ENCODE measurements at places on chromosomes 13 and 19. TPM values are rescaled to one million over a fixed set of nuclear protein-coding genes. Genes with fewer than 3 reads are reported as not detected.

Gene EXOC3L2
- total RNA-seq, result 0.95 TPM

Gene VSTM2B
- not detected for total RNA-seq

Gene KLK7
- total RNA-seq, result 128 TPM

Gene STK11
- total RNA-seq, result 68.5 TPM

Gene ZNF549
- total RNA-seq, result 1.3 TPM

Gene PALM
- 2.6 TPM for total RNA-seq

Gene CLEC17A
- not detected for total RNA-seq

Gene ARID3A
- total RNA-seq, result 4.5 TPM

Gene CCDC70
- total RNA-seq, result not detected

DNA sequence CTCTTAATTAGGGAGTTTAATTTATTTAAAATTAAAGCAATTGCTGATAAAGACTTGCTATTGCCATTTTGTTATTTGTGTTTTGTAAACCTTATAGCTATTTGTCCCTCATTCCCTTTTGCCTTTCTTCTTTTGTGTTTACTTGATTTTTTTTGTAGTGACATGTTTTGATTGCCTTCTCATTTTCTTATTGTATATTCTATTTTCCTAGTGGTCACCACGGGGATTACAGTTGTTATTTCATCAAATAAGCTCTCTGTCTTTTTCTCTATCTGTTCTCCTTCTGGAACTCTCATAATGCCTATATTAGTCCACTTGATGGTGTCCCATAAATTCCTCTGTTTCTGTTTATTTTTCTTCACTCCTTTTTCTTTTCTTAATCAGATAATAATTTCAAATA, 64.4 kb upstream of the FRY start:
- no peak for DNase-seq

DNA sequence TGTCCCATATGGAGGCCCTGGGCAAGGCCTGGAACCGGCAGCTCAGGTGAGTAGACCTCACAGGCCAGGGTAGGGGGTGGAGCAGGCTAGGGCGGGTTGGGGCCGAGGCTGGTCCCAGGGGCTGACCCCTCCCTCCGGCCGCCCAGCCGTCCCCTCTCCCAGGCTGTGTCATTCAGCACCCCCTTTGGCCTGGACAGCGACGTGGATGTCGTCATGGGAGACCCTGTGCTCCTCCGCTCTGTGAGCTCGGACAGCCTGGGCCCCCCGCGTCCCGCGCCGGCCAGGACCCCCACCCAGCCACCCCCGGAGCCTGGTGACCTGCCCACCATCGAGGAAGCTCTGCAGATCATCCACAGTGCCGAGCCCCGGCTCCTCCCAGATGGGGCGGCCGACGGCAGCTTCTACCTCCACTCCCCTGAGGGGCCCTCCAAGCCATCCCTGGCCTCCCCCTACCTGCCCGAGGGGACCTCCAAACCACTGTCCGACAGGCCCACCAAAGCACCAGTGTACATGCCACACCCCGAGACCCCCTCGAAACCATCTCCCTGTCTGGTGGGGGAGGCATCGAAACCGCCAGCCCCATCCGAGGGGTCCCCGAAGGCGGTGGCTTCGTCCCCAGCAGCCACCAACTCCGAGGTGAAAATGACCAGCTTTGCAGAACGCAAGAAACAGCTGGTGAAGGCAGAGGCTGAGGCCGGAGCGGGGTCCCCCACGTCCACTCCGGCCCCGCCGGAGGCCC, 16.0 kb downstream of the CAMSAP3 start:
- no peak for DNase-seq

- no peak for DNase-seq
Observed at GRCh38 chr13:76724421-76724820, 161.8 kb downstream of the KCTD12 start.

DNA sequence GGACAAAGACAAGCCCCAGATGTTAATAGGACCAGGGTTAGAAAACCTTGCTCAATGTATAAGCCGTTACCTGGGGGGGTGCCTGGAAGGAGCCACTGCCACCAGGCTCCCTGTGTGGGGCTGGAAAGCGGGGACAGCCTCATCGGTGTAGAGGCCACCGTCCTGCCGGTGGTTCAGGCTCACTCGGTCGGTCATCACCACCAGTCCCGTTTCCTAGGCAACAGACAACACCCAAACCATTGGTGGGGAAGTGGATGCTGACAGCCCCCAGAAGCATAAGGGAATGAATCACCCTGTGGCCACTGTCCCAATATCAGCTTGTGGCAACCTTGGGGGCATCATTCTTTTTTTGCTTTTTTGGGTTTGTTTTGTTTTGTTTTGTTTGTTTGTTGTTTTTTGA, 55.8 kb downstream of the CPAMD8 start:
- DNase-seq, result no peak

DNA sequence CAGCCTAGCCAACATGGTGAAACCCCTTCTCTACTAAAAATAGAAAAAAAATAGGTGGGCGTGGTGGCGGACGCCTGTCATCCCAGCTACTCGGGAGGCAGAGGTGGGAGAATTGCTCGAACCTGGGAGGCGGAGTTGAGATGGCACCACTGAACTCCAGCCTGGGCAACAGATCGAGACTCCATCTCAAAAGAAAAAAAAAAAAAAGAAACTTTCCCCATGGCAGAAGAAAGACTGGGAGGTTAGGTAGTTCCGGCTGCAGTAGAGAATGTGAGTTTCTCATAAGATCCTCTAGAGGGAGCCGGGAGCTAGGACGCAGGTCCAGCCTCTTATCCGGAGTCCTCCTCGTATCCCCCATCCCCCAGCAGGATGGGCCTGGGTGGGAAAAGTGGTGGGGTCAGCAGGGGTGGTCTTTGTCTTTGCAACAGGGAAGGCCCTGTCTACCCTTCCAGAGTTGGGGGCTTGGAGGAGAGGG, 13.2 kb upstream of the CREB3L3 start:
- DNase-seq, result no peak

DNA sequence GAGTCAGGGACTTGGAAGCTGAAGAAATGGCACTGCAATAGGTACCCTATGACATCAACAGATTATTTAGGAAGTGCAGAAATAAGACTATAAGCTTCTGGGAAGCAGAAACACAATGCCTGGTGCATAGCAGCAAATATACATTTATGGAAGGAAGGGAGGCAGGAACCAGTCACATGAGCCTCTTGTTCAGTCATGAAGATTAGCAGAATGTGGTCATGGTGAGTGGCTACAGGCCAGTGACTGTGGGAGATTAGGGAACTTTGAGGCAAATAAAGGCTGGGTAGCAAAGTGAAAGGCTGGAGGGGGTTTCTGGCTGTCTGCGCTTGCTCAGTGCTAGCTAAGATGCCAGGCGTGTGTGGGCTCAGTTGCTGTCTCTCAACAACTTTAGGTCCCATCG, 96.3 kb downstream of the EPSTI1 start:
- no peak for DNase-seq

DNA sequence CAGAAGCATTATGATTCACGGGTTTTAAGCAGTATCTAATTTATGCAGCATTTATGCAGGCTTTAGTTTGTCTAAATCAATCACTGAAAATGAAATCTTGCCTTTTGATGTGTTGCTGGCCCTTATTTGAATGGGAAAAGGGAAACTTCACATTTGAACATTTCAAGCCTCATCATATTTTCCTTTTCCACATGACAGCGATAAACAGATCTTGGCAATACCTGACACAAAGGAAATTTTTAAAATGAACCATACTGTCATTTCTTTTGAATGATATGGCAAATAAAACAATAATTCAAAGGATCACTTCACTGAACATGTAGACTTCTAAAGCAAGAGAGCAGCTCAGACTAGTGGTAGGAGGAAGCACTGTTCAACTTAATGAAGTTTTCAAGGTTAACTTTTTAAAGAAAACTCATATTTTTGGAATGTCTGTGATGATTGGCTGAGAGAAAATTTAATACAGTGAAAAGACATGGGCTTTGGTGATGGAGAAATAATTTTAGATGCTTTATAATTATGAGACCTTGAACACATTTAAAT, 198.1 kb downstream of the OXGR1 start:
- no peak for DNase-seq

DNA sequence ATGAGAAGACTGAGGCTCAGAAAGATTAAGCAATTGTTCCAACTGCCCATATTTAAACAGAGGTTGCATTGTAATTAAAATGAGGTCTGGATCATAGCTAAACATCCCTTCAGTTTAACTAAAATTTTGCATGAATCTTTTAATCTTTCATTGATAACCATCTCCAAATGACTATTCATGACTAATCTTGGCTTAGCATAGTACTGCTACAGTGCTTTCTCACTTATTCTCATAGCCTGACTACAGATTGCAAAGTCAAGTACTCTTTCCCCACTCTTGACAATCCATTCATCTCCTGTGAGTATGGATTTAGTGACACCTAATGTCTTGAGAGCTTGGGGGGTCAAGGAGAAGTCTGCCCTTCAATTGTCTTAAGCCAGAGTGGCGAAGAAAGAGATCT, 258.4 kb downstream of the RFC3 start:
- no peak for DNase-seq

DNA sequence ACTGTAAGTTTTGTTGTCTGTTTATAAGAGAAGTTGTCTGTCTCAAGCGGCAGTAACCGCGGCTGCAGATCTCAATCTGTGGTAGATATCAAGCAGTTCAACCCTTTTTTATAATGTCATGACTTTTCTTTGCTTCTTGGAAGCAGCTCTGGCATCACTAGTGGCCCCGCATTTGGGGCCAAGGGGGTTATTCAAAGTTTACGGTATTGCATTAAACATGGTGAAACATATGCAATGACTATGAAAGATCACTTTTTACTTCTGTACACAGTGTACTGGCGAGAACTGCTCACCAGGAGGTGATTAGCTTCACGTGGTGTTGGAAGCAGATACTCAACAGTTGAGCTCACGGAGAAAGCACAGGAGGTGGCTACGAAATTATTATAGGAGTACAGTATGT, 4.6 kb upstream of the FFAR3 start:
- DNase-seq, result no peak

- no peak for DNase-seq
Observed at GRCh38 chr13:34076943-34077703, 259.2 kb downstream of the RFC3 start.

GRCh38 chr13:49833402-49833801, 40.9 kb upstream of the KPNA3 start:
- DNase-seq, result no peak

GRCh38 chr19:7311911-7312310, 17.7 kb upstream of the INSR start:
- no peak for DNase-seq

DNA sequence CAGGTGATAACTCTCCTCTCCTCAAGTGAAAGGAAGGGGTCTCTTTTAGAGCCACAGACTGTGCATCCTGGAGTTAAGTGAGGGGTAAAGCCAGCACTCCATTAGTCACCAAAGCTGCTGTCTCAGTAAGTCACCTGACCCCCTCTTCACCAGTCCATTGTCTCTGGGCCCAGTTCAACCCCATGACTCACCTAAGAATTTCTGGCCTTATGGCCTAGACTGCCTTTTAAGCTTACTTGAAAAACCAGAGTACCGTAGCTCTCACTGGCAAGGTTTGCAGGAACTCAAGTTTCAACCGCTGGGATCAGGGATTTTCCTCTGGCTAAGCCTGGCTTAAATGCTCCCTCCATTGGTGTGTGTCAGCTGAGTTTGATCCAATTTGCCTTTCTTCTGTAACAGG, 23.4 kb upstream of the EID2 start:
- no peak for DNase-seq

DNA sequence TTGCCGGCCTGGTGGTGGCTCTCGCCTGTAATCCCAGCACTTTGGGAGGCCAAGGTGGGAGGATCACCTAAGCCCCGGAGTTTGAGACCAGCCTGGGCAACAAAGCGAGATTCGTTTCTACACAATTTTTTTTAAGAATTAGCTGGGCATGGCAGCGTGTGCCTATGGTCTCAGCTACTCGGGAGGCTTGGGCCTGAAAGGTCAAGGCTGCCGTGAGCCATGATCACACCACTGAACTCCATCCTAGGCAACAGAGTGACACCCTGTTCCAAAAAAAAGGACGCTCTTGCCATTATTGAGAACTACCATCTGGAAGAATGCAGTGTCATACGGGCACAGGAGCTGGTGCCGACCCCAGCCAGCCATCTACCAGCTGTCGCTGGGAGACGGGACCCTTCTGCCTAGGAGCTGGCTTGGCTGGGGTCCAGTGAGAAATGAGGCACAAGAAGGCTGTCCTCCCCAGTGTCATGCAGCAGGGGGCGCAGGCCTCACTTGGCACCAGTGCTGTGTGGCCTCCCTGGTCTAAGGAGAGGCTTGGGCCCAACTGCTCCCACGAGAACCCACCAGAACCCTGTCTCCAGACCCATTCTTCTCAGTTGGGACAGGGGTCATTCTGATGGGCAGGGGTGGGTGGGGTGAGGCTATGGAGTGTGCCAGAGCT, 12.2 kb upstream of the RELB start:
- no peak for DNase-seq

DNA sequence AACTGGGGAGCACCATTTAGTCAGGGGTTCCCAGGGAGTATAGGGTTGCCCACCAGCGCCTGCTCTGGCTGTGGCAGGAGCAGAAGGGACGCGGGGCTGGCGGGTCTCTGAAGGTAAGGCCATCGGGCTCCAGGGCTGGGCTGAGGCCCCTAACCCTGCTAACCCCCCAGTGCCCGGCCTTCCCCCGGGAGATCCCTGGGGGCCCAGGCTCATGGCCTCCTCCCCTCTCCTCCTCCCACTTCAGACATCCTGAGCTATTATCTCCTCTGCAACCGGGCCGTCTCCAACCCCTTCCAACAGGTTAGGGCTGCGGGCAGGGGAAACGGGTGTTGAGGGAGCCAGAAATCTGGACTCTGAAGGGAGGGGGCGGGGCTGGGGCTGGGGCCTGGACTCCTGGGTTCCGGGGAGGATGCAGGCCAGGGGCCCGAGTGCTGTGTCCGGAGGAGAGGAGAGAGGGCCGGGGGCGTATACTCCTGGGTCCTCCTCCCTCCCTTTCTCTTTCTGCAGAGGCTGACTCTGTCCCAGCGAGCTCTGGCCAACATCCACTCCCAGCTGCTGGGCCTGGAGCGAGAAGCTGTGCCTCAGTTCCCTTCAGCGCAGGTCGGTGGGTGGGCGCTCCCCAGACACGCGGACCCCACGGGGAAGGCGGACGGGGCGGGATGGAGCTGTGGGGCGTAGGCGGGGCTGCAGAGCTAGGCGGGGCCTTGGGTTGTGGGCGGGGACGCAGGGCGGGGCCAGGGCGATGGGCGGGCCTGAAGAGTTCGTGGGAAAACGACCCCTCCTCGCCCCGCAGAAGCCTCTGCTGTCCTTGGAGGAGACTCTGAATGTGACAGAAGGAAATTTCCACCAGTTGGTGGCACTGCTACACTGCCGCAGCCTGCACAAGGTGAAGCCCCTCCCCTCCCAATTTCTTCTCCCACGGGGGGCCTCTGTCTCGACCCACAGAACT, 15.3 kb downstream of the TTYH1 start:
- DNase-seq, result no peak

DNA sequence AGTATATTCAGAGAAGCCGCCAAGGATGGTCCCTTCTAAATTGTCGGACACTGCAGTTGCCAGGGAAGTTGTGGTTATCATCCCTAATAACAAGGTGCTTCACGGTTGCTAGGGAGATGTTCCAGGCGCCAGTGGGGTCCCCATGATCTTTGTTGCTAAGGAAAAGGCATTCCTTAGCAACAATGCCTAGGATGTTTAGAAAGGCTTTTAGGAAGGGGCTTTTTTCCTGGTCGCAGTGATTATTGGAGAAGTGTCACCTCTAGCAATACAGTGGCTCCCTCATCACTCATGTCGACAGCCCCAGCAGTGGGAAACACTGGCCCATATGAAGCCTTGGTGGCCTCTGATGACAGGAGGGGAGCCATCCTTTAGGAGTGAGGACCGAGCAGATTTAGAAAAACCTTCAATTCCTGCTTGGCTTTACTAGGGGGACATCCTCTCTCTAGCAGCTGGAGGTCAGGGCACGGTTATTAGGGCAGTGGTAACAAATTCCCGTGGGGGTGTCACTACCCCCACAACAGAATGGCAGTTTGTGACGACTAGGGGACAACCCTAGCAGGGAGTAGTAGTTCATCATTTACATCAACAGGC, 6.4 kb upstream of the TMC4 start:
- DNase-seq, result no peak

GRCh38 chr13:31950111-31950815, 81.3 kb upstream of the FRY start:
- DNase-seq, result no peak
